ENCODE measurements at places on chromosomes 11 and 22. TPM values are rescaled to one million over a fixed set of nuclear protein-coding genes. Genes with fewer than 3 reads are reported as not detected.

GRCh38 chr11:100776212-100776896 lies 89.3 kb downstream of the ARHGAP42 start:
- DNase-seq, result peak; percentile 86

DNA sequence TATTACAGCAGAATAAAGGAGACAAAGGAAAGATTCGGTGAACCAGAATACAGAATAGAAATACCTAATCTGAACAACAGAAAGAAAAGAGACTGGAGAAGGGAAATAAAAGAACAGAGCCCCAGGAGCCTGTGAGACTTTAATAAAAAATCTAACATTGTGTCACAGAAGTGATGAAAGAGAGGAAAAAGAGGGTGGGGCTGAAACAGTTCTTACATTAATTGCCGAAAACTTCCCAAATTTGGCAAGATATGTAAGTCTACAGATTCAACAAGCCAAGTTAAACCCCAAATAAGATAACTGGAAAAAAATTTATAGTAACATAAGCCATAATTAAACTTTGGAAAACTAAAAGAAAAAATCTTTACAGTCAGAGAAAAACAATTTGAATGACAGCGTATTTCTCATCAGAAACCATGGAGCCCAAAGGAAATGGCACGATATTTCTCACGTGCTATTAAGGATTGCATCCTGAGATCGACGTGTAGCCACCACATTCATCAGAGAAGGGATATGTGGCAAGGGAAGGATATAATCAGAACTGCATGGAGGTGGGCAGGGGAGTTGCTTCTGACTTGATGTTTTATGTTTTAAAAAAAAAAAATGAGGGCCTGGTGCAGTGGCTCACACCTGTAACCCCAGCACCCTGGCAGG lies 73.9 kb downstream of the SGSM3 start:
- DNase-seq, result no peak

GRCh38 chr11:68664906-68665305 lies 19.4 kb upstream of the GAL start:
- no peak for DNase-seq

DNA sequence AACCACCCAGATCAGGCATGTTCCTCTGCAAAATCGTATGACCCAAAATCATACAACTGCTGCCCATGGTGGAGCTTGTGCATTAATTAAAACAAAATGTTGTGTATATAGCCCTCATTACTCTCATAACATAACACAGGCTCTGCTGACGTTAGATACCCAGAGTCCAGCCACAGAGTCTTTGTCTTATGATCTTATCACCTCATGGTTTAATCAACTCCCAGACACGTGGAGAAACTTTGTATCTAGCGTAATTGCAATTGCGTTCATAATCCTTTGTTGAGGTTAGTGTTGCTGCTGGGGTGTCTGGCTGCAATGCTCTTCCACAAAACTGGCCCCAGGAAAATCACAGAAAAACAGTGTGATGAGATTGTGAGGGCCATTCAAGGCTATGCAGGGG lies 5.0 kb upstream of the APOL1 start:
- no peak for DNase-seq

GRCh38 chr11:85947431-85948272 lies 92.5 kb downstream of the CCDC83 start:
- peak; percentile 80 for DNase-seq

DNA sequence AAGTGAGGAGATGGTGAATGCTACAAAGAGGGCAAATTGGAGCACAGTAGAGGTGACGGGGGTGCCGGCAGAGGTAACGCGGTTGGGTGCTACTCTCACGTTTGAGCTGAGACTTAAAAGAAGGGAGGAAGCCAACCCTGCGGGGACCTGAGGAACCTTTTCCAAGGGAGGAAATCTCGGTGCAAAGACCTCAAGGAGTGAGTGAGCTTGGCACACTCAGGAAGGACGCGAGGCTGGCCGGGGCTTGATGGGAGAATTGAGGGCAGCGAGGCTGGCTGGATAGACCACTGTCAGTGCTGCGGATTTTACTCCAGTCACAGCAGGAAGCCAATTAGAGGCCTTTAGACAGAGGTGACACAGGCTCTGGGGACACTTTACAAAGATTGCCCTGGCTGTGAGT lies 25.0 kb downstream of the TSKU start:
- no peak for DNase-seq

- no peak for DNase-seq
Observed at GRCh38 chr22:39236321-39237317, 8.2 kb downstream of the PDGFB start.

DNA sequence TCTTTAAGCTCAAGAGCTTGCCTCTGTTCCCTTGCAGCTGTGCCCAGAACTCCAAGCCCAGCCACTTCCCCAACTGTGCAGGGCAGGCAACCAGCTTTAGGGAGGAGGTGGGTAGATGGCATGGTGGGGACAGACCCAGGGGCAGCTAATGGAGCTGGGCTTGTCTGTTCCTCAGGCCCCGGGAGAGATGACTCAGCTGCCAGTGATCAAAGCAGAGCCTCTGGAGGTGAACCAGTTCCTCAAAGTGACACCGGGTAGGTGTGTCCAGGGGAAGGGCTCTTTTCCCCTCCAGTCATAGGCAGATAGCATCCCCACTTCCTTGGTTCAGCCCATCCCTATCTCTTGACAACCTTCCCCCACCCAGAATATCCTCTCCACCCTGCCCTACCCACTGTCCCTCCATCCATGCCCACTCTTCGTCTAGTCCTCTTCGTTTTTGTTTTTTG lies 32.4 kb downstream of the CREB3L1 start:
- no peak for DNase-seq

CASP5 gene
- not detected for polyA plus RNA-seq

SRRD gene
- polyA plus RNA-seq, result 25.1 TPM

DNA sequence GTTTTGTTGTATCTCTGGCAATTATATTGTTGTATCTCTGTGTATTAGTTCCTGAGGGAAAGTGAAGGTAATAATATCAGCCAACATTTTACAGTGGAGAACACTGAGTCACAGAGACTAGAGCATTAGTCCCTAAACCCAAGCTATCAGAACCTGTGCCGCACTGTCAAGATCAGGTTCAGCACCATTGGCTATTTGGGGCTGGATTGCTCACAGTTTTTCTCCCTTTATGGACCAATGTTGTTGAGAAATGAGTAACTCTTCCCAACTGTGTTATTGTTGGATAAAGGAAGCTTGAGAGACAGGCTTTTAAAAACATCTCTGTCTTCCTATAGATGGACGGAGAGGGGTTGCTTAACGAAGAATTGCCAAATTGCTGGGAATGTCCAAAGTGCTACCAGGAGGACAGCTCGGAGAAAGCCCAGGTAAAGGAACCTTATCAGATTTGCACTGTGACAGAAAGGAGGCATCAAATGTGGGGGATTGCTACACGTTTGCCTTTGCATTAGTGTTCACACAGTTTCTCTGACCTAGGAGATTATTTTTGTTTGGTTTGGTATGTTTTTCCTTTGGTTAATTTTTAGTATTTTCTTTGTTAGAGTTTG lies 18.2 kb upstream of the GRK2 start:
- DNase-seq, result no peak

PARVG gene
- not detected for polyA plus RNA-seq

OR2AG1 gene
- polyA plus RNA-seq, result not detected

- no peak for DNase-seq
Observed at GRCh38 chr11:58622344-58622743, at the start of gene CNTF. TSS of gene CNTF (plus strand) at chr11:58622665. CDS start at chr11:58622753, 88 bp downstream.

DNA sequence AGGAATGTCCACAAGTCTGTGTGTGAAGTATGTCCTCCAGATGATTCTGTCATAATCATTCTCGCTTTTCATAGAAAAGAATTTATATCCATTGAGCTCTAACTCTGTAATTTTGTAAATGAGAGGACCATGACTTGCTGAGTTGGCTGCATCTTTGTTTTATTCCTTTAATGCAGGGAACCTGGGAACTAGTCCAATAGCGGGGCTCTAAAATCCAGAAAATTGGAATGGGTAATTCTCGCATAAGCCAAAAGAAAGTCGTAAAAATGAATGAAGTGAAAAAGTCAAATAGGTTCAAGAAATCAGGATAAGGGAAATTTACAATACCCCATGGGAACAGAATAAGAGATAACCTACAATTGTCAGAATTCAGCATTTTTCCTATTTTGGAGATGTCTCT lies 232.5 kb downstream of the RAB38 start:
- no peak for DNase-seq

SLC6A5 gene
- polyA plus RNA-seq, result not detected

NKAPD1 gene
- polyA plus RNA-seq, result 24.1 TPM

SLC25A18 gene
- polyA plus RNA-seq, result 0.26 TPM

GRCh38 chr11:95359756-95360155 lies 128.8 kb upstream of the SESN3 start:
- DNase-seq, result no peak

GRCh38 chr11:66910016-66910415 lies 48.2 kb downstream of the PC start:
- no peak for DNase-seq

DNA sequence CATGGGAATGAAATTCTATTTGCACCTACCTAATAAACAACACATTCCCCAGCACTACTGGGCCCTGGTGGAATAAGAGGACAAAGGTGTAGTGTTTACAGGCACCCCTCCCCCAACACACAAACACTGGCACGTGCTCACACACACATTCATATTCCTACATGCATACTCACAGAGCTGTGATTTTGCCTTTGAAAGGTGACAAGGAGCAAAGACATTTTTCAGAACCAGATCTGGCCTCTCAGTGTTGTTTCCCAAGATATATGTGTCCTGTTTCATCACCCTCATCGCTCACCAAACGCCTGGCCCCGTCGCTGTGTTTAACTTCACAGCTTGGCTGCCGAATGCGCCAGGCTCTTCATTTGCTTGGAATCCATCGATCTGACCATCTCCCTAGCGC lies 292.6 kb downstream of the NTM start:
- no peak for DNase-seq

GLB1L3 gene
- polyA plus RNA-seq, result not detected

GRCh38 chr11:14248580-14248981 lies 110.4 kb downstream of the RRAS2 start:
- no peak for DNase-seq

GRCh38 chr11:62143727-62144126 lies 19.9 kb downstream of the INCENP start:
- DNase-seq, result no peak

- peak; percentile 1 for DNase-seq
Observed at GRCh38 chr11:127789927-127790326, 789.4 kb upstream of the KIRREL3 start.

MMP20 gene
- not detected for polyA plus RNA-seq

OSM gene
- polyA plus RNA-seq, result not detected

FGF19 gene
- not detected for polyA plus RNA-seq

CTSW gene
- not detected for polyA plus RNA-seq

UBQLN3 gene
- not detected for polyA plus RNA-seq

- DNase-seq, result peak; percentile 86
Observed at GRCh38 chr11:66886671-66887221, 29.9 kb downstream of the LRFN4 start.

DNA sequence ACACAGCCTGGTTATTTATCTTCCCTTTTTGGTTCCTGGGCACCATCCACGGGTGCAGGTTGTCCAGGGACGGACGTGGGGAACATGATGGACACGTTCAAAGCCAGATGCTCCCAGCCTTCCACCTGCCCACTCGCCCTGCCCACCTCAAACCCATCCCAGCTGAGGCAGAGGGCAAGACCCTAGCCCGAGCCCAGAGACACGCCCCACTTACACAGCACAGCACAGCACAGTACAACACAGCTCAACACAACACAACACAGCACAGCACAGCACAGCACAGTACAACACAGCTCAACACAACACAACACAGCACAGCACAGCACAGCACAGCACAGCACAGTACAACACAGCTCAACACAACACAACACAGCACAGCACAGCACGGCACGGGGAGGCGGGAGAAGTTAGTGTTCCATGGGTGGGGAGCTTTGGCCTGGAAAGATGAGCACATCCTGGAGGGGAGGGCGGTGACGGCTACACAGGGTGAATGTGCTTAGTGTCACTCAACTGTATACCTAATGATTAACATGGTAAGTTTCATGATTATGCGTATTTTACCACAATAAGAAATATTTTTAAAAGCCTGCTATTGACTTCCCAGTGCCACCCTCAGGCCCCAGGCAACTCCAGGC lies 1507.5 kb downstream of the BRD1 start:
- DNase-seq, result no peak

DNA sequence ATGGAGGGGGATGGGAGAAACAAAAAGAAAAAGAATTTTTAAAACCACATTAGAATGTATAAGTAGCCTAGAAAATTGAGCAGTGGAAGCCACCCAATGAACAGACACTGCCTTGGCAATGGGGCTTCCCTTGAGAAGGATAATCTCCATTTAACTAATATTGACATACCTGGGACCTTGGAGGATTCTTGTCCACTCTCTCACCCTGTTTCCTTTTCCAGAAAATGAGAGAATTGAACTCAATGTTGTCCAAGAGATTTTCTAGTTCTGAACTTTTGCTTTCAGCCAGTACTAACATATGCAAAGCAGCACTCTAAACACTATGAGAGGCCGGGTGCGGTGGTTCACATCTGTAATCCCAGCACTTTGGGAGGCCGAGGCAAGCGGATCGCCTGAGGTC lies 524 bp downstream of the MS4A8 start:
- no peak for DNase-seq

TSGA10IP gene
- polyA plus RNA-seq, result not detected

MOV10L1 gene
- 0.40 TPM for polyA plus RNA-seq

IGLL1 gene
- polyA plus RNA-seq, result not detected

- DNase-seq, result no peak
Observed at GRCh38 chr22:27413702-27414101, 387.9 kb downstream of the MN1 start.

GRCh38 chr11:2202071-2202899 lies 30.7 kb upstream of the TH start:
- no peak for DNase-seq

GRCh38 chr11:120065176-120065575 lies 72.7 kb downstream of the TRIM29 start:
- no peak for DNase-seq

DNA sequence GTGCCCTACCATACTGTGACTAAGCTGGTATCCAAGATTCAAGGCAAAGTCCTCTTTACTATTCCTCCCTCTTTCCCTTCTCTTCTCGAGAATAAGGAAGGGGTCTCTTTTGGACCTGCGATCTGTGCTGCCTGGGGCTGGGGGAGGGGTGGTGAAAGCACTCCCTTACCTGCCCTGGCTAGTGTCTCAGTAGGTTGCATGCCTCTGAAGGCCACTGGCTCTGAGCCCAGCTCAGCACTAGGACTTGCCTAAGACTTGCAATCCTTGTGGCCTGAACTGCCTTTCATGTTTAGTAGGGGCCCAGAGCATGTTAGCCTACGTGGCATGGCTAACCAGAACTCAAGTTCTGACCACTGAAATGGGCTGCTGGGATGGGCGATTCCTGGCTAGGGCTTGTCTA lies 13.0 kb upstream of the REXO2 start:
- no peak for DNase-seq

GALNT18 gene
- polyA plus RNA-seq, result 4.0 TPM

DNA sequence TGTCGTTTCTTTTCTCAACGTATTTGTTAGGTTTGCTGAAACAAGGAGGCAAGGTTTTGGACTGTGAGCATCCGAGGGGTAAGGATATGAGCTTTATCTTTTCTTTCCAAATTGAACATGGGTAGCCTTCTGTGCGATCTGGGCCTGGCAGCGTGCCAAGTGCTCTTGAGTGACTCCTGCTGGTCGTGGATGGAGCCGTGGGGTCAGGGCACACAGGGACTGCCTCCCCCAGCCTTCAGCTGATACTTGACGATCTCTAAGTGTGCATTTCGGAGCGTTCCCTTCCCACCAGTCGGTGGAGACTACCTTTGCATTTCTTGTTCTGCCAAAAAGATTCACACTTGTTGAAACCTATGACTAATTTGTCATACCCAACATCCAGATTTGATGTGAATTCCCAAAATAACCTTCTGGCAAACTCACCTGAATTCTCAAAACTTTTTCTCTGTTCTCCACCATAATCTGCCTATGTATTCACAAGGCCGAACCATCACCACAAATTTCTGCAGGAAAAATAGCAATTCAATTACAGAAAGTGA lies 40.1 kb upstream of the CLMP start:
- DNase-seq, result no peak

WT1 gene
- not detected for polyA plus RNA-seq

Data from fibroblast of lung (primary cell).